Smooth muscle cell of the umbilical artery (primary cell): ENCODE measurements at places on chromosomes 5 and 9. TPM values are rescaled to one million over a fixed set of nuclear protein-coding genes. Genes with fewer than 3 reads are reported as not detected.

Gene ACTBL2
- total RNA-seq, result 0.89 and 1.4 TPM in 2 replicates

Gene LRRC19
- total RNA-seq, result not detected in 2 replicates

Gene HMCN2
- 0.05 and 0.30 TPM in 2 replicates for total RNA-seq

Gene TXNDC8
- total RNA-seq, result not detected in 2 replicates

Gene PCDHGB6
- 2.4 and 2.8 TPM in 2 replicates for total RNA-seq

Gene PHF2
- 11.0 and 13.7 TPM in 2 replicates for total RNA-seq

Gene WNT8A
- not detected in 2 replicates for total RNA-seq

Gene ADAMTS6
- 86.5 and 141 TPM in 2 replicates for total RNA-seq

Gene UBE2QL1
- total RNA-seq, result under 0.01 TPM in 1 of 2 replicates, not detected in the other
